HCEC 1CT (cell line): ENCODE measurements at places on chromosomes 5 and 9.

- DNase-seq: no peak
These were observed 216.1 kb downstream of the MEF2C start for GRCh38 chr5:88666761-88667495.

DNA sequence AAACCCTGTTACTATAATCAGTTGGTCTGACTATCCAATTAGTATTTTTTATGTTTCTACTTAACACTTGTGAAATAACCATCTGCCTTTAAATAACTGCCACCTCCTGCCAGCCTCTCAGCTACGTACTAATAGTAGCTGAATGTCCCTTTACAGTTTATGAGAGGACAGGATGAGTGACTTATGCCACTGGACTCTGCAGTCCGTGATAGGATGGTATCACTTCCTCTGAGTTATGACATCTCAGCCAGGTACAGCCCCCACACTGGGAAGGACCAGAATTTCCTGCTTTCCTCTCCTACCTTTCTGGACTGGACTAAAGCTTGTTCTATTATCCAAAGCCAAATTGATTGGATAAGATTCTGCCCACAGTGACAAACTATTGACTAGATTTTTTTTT lies 102.9 kb downstream of the ZFAND5 start:
- DNase-seq: no peak

DNA sequence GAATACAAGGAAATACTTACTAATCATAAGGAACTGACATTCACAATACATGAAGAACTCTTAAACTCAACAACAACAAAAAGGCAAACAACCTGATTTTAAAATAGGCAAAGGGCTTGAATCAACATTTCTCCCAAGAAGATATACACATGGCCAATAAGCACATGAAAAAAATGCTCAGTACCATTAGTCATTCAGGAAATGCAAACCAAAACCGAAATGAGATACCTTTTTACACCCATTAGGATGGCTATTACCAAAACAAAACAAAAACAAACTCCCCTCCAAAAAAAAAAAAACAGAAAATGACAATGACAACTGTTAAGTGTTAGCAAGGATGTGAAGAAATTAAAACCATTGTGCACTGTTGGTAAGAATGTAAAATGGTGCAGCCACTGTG lies 104.1 kb upstream of the ZNF462 start:
- DNase-seq: peak; percentile 11

DNA sequence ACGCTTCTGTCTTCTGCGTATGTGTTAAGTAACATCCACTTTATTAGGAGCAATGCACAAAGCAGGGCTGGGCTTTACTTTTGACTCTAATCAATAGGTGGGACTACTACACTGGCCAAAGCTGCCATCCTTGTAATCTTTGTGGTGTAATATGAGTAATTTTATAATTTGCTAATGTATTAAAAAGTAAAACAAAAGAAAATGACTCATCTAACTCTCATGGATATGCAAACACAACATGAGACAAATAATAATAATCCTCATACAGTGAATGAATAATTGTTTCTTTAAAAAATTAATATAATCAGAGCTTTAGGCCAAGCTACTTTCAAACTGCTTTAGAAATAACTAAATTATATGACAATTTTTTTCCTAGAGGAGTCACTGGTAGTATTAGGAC lies 90.7 kb downstream of the NR3C1 start:
- DNase-seq: peak; percentile 41

DNA sequence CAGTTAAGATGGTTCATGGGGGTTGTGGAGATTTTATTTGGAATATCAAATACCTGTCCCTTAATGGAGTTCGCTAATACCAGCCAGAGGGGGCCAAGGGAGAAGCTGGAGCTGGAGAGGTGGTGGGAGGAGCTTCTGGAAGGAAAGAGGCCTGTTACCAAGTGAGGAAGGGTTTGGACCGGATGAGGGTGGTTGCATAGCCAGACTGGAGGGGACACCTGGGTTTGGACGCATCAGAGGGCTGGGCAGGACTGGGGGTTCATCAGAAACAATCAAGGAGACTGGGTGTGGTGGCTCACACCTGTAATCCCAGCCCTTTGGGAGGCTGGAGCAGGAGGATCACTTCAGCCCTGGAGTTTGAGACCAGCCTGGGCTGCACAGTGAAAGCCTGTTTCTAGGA lies 111.8 kb upstream of the IER5L start:
- no peak for DNase-seq

DNA sequence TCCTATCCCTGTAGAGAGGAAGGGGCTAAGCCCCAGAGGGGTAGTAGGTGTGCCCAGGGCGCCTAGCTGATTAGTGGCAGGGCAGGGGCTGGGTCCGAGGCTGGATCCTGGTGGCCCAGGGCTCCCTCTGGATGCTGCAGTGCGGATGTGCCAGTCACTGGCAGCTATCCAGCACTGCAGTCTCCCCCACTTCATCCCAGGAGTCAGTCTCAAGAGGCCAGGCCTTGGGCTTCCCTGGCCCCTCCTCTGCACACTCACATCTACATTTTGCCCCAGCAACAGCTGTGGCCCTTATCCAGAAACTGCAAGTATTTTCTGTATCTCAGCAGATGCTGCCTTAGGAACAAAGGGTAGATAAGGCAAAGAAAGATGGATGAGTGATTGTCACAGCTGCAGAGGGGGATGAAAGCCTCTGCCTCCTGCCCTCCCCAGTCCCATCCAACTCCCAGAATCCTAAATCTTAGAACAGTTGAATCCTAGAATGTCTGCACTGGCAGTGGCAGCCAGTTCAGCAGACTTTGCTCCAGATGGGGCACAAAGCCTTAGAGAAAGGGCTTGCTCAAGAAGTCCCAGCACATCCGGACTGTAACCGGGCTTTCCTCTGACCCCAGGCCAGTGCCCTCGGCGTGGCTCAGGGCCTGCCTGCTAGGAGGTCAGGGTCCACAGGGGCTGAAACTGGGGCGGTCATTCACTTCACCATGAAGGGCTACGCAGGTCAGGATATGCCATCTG lies 1.6 kb downstream of the ANXA6 start:
- peak; percentile 61 for DNase-seq

DNA sequence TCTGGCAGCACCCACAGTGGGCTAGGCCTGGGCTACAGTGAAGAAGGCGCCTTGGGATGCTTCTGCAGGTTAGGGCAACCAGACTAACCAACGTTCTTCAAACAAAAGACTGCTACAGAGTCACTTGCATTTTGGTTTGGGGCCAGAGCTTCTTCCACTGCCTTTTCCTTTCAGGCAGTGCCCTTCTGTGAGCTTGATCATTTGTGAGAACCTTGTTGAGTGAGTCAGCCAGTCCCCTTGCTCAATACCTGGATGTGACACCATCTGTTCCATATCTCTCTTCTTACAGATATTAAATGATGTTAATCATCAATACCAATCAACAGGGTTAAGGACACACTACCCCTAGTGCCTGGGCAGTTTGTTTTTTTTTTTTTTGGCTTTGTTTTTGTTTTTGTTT lies 46.5 kb upstream of the VDAC1 start:
- DNase-seq: peak; percentile 11

DNA sequence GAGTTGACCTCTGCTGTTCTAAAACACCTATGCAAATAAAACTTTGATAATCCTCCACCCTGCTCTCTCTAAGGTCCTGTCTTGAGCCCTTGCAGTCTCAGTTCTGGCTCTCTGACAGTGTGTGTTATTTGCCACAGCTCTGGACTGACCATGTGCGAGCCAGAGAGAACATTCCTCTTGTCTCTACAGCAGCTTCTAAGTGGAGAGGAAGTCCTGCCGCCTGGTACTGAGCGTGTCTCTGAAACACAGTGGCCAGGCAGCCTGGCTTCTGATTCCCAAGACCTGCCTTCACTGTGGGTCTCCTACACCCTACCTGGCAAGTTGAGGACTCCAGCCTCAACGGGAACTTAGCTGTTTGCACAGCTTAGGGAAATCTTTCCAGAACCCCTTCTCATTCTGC lies 61.6 kb downstream of the ENTREP1 start:
- DNase-seq: no peak

- peak; percentile 12 for DNase-seq
These were observed 13.3 kb downstream of the MPDZ start for GRCh38 chr9:13266167-13266566.

DNA sequence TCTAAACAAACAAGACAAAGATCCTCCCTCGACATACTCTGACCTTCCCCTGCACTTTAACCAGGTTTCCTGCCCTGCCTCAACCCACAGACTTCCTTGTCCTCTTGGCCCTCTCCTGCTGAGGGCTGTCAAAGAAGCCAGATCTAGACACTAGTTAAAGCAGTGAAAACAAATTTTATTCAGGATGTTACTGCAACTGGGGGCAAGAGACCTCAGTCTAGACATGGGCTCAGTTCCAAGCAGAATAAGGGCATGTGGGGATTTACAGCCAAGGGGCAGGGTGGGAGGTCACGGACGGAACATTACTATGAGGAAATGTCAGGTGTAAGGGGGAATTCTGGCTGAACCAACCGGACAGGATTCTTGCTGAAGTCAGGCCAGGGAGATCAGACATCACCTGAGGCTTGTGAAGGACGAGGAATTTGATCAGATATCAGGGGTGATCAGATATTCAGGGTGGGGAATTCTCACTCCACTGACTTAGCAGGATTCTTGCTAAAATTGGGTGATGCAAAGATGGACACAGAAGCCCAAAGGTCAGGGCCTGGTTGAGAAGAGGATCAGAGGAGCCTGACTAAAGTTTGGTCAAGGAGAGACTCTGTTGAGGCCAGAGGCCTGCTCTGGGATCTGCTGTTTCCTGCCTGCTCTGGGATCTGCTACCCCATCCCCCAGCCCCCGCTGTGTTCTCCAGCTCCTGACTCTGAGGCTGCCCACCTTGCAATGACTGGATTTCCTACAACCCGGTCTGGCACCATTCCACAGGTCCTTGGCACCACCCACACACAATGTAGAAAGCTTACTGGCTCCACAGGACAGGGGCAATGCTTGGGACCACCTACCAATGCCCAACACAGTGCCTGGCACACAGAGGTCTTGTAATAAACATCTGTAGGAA lies 21.5 kb downstream of the GABBR2 start:
- DNase-seq: no peak

DNA sequence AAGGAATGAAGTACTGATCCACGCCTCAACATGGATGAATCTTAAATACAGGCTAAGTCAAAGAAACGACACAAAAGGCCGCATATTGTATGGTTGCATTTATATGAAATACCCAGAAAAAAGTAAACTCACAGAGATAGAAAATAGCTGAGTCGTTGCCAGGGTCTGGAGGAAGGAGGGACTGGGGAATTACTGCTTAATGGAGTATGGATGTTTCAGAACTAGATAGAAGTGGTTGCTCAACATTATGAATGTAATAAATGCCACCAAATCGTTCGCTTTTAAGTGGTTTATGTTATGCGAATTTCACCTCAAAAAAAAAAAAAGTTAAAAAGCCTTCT lies 784 bp upstream of the MSANTD3 start:
- peak; percentile 34 for DNase-seq

DNA sequence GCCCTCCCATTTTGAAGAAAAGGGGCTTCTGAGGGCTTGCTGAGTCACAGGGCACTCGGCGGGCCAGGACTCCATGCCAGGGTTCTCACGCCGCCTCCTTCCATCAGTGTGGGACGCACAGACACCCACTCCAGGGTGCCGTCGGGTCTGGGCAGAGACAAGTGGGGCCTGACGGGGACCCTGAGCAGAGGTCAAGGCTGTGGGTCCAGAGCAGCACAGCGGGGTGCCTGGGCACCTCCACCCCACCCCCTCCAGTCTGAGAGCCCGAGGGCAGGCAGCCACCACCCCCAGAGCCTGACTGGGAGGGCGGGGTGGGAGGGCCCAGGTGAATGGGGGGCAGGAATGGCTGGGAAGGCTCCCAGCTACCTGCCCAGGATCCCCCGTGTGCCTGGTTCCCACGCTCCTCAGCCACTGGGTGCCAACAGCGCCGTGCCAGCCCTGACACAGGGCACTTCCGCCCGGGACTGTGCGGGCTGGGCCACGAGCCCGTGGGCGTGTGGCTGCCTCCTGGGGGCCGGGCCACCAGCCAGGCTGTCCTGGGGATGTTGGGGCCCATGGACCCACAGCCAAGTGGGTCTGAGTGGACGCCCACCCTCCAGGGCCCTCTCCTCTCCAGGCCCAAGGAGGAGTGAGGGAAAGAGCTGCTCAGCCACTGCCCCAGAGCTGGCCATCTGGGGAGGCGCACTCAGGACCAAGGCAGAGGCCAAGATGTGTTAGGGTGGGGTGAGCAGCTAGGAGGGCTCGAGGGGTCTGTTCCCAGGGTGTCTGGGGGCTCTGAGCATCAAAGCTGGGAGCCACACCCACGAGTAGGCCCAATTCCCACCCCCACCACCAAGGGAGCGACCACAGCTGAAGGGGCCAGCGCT lies 10.1 kb upstream of the NRARP start:
- DNase-seq: no peak

DNA sequence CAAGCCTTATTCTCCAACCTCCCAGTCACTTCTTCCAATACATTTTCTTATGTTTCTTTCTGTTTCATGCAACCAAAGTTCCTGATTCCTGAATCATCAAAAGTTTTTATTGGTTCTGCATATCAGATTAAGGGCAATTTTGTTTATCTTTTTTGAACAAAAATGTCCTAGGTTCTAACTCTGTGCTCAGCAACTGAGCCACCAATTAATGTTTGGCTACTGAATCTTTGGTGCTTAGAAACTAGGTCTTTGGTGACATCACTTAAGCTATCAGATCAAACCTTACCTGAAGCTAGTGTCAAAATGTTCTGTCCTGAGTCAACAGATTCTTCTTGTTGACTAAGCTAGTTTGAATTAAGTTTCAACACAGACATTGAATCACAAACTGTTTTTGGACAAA lies 56.1 kb downstream of the FGF18 start:
- no peak for DNase-seq

DNA sequence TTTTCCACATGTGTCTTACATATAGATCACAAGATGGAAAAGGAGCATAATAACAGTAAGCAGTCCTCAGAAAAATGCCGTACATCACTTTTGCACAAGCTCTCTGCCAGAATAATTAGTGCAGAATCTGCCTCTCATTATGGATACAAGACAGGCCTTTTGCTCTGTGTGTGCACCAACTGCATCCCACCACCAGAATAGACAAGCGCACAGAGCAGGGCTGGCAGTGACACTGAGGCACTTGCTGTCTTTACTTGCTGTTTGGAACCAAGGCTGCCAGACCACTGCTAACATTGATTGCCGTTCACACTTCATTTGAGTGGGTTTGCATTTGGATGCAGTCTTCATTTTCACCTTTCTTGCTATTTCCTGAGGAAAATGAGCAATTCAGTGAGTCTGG lies 741.3 kb downstream of the TLE1 start:
- no peak for DNase-seq

DNA sequence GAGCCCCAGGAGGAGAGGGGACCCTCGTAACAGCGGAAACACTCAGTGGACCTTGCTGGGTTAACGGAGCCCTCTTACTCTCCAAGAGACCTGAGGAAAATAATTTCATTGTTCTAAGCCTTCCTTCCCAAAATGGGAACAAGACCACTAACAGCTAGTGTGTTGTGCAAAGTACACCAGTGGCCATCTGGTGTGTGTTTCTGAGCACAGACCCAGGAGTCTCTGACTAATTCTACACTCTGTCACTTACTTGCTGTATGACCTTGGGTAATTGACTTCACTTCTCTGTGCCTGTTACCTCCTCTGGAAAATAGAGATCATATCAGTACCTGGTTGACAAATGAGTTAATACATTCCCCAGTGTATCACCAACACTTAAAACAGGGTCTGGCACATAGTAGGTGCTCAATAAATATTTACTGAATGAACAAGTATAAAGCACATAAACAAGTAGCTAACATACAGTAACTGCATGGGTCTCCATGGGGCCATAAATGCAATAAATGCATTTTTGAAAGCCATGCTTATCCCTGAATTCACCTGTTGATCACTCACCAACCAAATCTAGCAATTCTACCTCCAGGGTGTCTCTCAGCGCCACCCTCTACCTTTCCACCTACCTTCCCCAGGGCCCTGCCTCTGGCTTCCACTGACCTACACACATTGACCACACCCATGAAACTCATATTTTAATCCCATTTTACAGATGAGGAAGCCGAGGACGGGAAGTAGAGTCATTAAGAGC lies 44.7 kb upstream of the AKNA start:
- no peak for DNase-seq
